Activated naive CD8-positive, alpha-beta T cell treated with anti-CD3 and anti-CD28 coated beads, Interleukin-2, amount 10 ng/mL, durations not matched to agents 7 days and 5 days (primary cell): ENCODE measurements at places on chromosomes 6 and 20. TPM values are rescaled to one million over a fixed set of nuclear protein-coding genes. Genes with fewer than 3 reads are reported as not detected.

DNA sequence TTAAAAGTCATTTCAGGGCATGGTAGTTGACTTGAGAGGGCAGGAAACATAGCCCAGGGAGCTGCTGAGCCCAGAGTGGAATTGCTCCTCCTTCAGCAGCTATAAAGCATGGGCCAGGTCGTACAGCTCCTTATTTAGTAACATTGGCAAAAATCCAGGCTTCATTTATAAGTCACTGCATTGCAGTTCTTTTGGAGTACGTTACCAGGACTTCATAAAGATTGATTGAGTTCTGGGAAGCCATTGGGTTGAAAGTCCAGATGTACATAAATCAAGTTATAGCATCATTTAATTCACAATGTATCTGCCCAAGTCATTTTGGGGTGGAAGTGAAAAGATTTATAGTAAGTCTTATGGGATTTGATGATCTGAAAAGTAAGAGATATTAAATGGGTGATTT is 53.0 kb upstream of the ANKEF1 start:
- H3K27ac ChIP-seq = no peak overlapping the region
- no peaks in the 10 kb centered on the region for H3K36me3 ChIP-seq
- no peak for DNase-seq
- H3K4me3 ChIP-seq = no peak overlapping the region

NKX2-2 gene
- not detected for total RNA-seq

KCNK16 gene
- total RNA-seq = not detected

EYS gene
- not detected for total RNA-seq

TMEM170B gene
- total RNA-seq = 1.6 TPM

BAG2 gene
- 7.3 TPM for total RNA-seq

DNA sequence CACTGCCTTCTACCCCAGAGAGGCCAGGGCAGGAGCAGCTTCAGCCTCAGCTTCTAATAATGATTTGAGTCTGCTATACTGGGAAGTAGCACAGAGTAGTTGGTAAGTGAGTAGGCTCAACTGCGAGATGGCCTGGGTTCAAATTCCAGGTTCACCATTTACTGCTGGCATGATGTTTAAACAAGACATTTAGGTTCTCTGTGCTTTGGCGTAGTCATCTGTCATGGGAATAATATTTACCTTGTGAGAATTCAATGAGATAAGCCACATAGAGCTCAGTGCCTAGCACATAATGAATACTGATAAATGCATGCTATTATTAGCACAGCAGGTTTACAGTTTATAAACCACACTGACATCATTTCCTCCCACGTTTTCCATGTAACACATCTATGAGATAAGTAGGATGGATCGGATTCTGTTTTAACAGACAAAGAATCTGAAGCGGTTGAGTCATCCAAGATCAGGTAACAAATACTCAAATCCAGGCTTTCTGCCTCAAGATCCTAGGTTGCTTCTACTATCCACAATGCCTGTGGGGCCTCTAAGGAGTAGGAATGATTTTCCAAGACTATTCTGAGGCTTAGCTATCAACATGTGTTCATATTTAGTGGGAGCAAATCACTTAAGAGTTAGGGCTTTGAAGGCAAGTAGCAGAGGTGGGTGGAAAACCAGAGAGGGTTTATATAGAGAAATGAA is 72.9 kb upstream of the DTNBP1 start:
- H3K27me3 ChIP-seq = peaks cover 3% of the 10 kb centered on the region
- peaks cover 7% of the 10 kb centered on the region for H3K4me1 ChIP-seq

RBM24 gene
- not detected for total RNA-seq

MYB gene
- 8.4 TPM for total RNA-seq

GDAP1L1 gene
- not detected for total RNA-seq

GRCh38 chr6:168713839-168714238 is 272.9 kb downstream of the SMOC2 start:
- no peak for DNase-seq
- H3K36me3 ChIP-seq = no peaks in the 10 kb centered on the region
- no peak overlapping the region for H3K4me3 ChIP-seq
- no peaks in the 10 kb centered on the region for H3K27me3 ChIP-seq
- no peaks in the 10 kb centered on the region for H3K4me1 ChIP-seq

GRCh38 chr20:51540580-51540979 is 1.9 kb downstream of the NFATC2 start:
- peak overlapping the region; percentile 97 for H3K27ac ChIP-seq
- DNase-seq = no peak
- H3K4me1 ChIP-seq = peaks cover 51% of the 10 kb centered on the region
- peaks cover 9% of the 10 kb centered on the region for H3K27me3 ChIP-seq

DUSP15 gene
- total RNA-seq = not detected

- no peak overlapping the region for H3K4me3 ChIP-seq
- no peaks in the 10 kb centered on the region for H3K4me1 ChIP-seq
- no peaks in the 10 kb centered on the region for H3K27me3 ChIP-seq
- DNase-seq = no peak
- peaks cover 24% of the 10 kb centered on the region for H3K36me3 ChIP-seq
- no peak overlapping the region for H3K27ac ChIP-seq
These were observed 489.0 kb downstream of the CDKAL1 start for GRCh38 chr6:21023210-21023609.

PRKN gene
- 1.00 TPM for total RNA-seq

DNA sequence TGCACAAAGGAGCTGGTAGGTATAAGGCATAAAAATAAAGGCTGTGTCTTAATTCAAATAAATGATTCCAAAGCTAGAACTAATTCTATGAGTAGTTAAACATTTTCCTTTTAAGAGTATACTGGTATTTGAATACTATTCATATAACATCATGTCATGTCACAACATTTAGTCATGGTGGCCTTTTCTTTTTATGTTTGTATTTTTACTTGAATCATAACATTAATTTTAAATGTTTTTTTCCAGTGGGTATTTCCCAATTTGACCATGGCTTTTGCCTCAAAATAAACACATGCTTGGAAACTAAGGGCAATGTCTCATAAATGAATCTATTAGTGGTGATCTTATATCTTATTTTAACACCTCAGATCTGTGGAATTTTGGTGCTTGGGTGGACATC is 177.1 kb downstream of the CD109 start:
- H3K4me3 ChIP-seq = no peak overlapping the region
- DNase-seq = no peak
- no peaks in the 10 kb centered on the region for H3K4me1 ChIP-seq
- H3K36me3 ChIP-seq = no peaks in the 10 kb centered on the region
- H3K27me3 ChIP-seq = peaks cover 3% of the 10 kb centered on the region

EIF6 gene
- total RNA-seq = 83.9 TPM

PACRG gene
- 0.58 TPM for total RNA-seq

BPIFB4 gene
- total RNA-seq = not detected

- no peaks in the 10 kb centered on the region for H3K36me3 ChIP-seq
- no peak for DNase-seq
- H3K4me3 ChIP-seq = peak overlapping the region; percentile 65
- H3K27me3 ChIP-seq = peaks cover 14% of the 10 kb centered on the region
These were observed 782 bp upstream of the PCMTD2 start for GRCh38 chr20:64254571-64255360.

SLC35D3 gene
- not detected for total RNA-seq

DNA sequence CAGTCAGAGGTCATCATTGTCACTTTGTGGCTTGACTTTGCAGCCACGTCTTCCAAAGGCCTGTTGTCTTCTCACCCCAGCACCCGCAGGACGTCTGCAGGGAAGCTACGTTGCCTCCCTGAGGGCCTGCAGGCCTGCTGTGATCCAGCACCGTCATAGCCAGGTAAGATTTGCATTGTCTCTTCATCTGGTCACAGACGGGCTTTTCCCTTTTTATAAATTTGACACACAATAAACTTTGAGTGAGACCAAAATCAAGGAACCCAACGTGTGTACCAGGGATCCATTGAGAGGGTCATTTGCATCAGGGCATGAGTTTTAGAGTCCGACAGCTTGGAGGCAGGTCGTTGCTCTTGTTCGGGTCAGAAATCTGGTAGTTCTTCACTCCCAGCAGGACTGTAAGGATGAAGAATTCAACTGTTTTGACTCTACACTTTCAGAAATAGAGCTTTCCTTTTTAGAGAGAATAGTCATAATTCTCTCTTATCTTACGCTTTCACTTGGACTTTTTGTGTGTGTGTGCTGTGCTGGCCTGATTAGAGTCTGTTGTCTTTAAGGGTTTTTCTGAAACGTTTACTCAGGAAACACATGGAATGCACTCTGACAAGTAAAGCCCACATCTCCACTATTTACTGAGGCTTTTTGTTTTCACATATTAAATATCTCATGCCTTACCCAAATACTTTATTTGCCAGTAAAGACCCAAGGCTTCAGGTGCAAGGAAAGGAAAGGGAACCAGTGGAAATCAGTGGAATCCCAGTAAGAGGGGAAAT is 177.2 kb upstream of the TAB2 start:
- peak; percentile 57 for DNase-seq
- peaks cover 36% of the 10 kb centered on the region for H3K4me1 ChIP-seq
- peaks cover 46% of the 10 kb centered on the region for H3K36me3 ChIP-seq
- peak overlapping the region; percentile 99 for H3K27ac ChIP-seq
- peak overlapping the region; percentile 86 for H3K4me3 ChIP-seq
- H3K27me3 ChIP-seq = no peaks in the 10 kb centered on the region

DNA sequence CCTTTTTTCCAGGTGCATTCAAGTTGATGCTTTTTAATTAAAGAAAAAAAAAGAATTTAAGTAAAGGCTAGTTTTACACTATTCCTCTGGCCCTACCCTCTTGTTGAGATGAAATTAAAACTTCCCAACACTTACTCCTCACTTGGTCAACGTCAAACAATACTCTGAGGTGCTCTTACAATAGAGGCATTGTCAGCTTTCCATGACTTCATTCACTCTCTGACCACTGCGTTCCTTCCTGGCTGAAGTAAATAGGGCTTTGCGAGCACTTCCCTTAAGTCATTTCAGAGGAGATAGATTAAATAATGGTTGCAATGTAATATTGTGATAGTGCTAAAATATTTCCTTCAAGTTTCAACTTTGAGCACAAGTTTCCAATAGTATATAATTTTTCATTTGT is 229.8 kb upstream of the CEP162 start:
- no peak overlapping the region for H3K4me3 ChIP-seq
- H3K27ac ChIP-seq = no peak overlapping the region
- no peak for DNase-seq
- H3K36me3 ChIP-seq = no peaks in the 10 kb centered on the region

TRIM15 gene
- not detected for total RNA-seq

DNA sequence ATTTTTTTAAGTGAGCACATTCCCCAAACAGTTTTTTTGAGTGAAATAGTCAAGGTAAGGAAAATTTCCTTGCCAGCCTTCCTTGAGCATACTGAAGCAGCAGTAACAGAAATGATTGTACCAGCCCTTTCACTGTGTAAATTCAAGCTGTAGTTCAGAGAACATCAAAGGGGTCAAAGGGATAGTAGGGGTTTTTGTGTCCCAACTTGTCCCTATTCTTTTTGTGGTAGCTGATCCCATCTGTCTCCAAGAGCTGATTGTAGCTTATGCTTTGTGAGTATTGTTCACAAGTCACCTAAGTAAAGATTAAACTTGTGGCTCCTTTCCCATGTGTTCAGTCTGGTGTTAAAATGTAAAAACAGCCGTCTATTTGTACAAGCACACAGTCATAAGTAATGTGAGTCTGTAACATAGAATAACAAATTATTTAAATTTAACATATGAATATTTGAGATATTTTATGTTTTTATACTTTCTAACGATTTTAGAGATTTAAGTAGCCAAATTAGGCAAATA is 185.0 kb downstream of the CENPW start:
- H3K27ac ChIP-seq = no peak overlapping the region
- H3K27me3 ChIP-seq = no peaks in the 10 kb centered on the region
- no peak for DNase-seq
- H3K36me3 ChIP-seq = no peaks in the 10 kb centered on the region

TSPO2 gene
- not detected for total RNA-seq

RSPH9 gene
- total RNA-seq = not detected
